ENCODE measurements at places on chromosomes 11 and 22.

DNA sequence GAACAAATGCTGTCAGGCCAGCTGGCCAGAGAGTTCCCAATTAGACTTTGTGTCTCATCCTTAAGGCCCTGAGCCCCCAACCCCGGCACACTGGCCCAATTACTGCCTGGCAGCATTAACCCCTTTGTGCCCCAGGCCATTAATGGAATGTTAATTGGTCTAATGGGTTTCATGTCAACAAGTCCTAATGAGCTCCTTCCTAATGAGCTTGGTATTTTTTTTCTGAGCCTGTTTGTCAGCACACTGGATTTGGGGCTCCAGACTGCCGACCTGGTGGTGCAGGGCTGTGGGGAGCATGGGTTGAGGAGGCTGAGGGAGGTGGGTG, 148.8 kb downstream of the FEZ1 start:
- DNase-seq: no peak

DNA sequence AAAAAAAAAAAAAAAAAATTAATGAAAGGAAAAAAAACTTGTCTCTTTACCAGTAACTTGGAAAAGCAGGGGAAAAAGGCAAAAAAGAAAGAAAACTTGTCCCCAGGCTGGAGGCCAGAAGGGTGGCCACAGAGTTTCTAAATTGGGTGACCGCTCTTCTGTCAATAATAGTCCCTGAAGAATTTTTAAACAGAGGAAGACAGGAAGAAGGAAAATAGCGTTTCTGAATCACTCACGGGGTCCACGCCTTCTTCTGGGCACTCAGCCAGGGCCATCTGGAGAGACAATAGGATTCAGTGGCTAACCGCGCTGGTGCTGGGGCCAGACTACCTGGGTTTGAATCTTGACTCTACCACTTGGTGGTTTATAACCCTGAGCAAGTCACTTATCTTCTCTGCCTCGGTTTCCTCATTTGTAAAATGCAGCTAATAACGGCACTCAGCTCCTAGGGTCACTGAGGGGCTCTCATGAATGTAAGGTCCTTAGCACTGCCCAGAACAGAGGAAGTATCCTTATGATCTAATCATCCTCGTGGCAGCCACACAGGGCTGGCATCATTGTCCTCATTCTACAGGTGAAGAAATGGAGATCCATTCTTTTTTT, 7.0 kb downstream of the C11orf86 start:
- DNase-seq: no peak

DNA sequence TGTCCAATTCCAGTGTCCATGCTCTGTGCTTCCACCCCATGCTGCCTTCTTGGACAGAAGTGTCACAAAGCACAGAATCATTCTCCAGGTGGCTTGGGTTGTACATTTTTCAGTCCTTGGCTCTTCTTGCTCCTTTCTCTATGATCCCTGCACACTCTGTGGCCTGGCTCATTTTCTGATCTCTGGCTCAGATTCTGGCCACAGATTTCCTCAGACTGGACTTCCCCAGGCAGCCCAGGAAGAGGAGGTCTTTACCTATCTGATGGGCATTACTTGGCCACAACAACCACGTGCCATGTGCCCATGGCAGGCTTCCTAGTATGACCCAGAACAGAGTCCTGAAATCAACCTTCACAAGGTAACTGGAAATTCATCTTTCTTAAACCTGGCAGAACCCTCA, 27.2 kb downstream of the SYTL2 start:
- no peak for DNase-seq

DNA sequence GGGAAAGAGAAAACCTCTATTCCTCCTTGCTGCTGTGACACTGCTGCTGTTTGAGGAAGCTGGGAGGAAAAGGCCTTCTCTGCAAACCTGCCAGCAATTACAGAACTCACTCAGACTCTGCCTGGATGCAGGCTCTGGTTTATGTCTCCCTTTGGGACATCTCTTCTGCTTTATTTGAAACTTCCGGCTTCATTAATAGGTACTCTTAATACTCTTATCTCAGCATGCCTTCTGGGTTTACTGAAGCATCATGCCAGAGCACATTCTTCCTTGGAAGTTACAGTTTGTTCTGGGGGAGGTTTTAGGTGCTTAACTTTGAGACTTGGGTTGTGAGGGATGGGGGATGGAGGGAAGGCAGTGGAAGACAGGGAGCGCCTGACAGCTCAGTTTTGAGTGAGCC, 79.9 kb downstream of the NAV2 start:
- no peak for DNase-seq

DNA sequence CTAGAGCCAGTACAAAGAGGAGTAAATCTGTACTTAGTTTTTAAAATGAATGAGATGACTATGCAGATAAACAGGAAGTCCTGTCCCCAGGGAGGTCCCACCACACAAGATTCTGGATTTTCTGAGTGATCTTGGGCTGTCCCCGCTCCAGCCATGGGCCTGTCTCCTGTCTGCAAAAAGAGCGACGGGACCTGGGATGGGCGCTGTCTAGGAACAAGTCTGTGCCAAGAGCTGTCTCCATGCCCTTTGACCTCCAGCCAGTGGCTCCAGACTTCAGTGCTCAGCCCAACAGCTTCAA, 6.0 kb downstream of the CSNK1E start:
- no peak for DNase-seq

DNA sequence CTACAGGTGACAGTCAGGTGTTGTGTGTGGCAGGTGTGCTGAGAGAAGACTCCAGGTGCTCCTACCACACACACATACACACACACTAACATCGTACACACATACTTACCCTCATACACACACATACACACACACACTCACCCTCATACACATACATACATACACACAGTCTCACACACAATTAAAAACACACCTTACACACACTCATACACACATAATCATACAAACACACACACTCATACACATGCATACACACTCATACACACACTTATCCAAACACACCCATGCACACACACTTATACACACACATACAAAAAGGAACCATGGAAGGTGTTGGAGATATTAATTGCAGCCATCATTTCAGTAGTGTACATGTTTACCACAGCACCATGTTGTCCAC, 4.6 kb downstream of the KRTAP5-3 start:
- DNase-seq: no peak

DNA sequence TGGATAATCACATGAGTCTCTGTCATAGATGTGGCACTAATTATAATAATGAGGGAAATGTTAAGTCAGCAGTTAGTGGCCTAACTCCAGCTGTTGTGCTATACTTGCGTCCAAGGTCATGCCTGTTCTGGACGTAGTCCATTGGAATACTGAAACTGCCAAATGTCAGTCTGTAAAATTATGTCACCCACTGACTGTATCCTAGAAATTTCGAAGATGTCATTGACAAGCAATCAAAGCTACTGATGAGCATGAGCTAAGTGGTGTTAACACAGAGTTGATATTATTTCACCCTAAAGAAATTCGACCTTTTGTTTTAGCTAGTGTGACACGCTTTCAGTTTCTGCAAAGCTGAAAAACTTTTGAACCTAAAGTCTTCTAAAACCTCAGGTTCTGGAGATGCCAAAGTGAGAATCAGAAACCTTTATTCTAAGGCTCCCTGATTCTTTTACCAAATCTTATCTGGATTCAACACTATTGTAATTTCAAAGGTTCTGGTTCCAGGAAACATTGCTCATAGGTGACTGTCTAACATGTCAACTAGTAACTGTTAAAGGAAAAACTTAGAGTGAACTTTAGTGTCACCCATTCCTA, 14.9 kb upstream of the ME3 start:
- no peak for DNase-seq
